ENCODE measurements at places on chromosomes 4 and X.
A peak's percentile ranks its signal among the peaks of the same experiment; 100 is the strongest.

DNA sequence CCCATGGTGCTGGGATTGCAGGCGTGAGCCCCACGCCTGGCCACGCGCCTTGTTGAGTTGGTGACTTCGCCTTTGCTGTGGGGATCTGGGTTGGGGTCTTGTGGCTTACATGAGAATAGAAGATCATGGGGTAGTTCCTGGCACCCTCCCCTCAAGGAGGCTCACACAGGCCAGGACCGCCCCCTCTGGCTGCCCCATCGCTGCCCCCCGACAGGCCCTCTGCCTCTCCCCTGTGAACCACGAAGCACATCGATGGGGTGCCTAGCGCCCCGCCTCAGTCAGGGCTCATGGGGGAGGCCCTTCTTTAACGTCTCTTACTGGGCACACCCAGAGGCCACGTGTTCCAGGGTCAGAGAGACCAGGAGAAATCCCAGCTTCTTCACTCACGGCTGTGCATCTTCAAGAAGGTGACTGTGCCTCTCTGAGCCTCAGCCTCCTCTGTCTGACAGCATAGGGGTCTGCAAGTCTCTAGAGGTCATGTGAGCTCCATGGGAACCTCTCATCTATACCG lies 23.6 kb upstream of the SPON2 start:
- DNase-seq: no peak

DNA sequence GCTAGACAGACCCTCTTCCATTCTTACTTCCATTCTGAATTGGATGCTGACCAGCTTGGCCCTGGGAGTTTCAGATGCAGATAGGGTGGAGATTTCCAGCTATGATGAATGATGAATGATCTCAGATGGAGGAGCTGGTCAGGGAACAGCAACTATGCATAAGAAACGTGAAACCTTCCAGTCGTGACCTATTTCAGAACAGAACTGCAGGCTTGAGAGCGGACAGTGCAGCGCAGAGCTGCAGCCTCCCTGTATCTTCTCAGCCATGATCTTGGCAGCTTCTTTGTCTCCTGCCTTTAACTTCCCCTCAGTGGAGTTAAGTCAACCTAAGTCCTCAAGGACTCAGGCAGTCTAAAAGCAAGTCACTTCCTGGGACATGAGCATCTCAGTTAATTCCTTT lies 43.3 kb upstream of the HAND2 start:
- peak; percentile 5 for DNase-seq

DNA sequence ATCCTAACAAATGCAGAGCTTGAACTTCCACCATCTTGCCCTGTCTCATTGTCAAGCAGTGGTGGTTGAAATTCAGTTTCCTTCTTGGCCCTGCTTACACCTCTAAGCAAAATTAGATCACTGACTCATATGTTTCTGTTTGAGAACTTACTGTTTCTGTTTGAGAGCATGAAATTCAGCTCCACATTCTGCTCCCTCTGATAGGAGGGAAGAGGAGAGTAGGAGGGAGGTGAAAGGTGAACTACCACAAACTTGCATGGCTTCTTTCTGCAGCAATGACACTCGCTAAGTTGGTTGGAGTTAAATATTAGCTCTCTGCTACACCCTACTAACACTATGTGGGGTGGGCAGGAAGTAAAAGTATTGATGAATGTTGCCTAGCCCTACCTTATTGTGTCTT lies 117.8 kb upstream of the EDA2R start:
- DNase-seq: no peak

DNA sequence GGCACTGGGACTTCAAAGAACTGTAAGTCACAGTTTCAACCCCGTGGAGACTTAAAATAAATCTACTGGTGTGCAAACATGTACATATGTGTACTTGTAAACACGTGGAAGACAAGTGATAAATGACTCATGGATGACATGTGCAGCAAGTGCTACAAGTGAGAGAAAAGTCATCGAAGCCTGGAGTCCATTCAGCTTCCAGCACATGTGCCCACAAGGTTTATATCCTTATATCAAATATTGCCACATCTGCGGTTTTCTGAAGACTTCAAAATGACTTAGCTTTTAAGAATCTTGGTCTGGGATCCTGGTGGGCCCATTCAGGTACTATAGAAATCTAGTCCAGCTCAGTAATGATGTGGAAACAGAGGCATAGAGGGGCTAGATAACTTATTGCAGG lies 33.0 kb upstream of the TTC29 start:
- DNase-seq: no peak

- DNase-seq: no peak
Measured at GRCh38 chr4:26441771-26442170, 48.5 kb downstream of the CCKAR start.

Data from mesenchymal stem cell (in vitro differentiated cells and primary cell).